Sciatic nerve (tissue), 2 donors: ENCODE measurements at places on chromosomes 4 and X. TPM values are rescaled to one million over a fixed set of nuclear protein-coding genes. Genes with fewer than 3 reads are reported as not detected.
A peak's percentile ranks its signal among the peaks of the same experiment; 100 is the strongest.

- no peak for DNase-seq
Observed at GRCh38 chrX:1361275-1361674, 24.7 kb downstream of the IL3RA start.

DNA sequence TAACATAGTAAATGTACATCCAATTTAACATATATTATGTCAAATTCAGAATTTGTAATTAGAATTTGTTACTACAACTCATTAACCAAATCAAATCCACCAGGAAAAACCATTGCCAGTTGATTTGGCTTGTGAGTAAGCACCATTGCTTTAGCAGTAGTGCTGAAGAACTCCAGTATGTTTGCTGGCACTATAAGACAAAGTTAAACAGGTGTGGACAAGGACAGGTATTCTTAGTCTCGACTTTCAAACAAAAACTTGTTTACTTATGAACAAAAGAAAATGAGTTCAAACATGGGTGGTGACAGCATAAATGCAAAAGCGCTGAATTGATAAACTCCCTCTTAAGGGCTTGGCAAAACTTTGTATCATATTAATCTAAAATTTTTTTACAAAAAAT, 1.3 kb upstream of the ADH7 start:
- no peak for DNase-seq

GRCh38 chrX:10022273-10022541, 55.0 kb downstream of the CLDN34 start:
- DNase-seq = no peak

GRCh38 chrX:24229400-24229879, 79.9 kb downstream of the ZFX start:
- no peak for DNase-seq

DNA sequence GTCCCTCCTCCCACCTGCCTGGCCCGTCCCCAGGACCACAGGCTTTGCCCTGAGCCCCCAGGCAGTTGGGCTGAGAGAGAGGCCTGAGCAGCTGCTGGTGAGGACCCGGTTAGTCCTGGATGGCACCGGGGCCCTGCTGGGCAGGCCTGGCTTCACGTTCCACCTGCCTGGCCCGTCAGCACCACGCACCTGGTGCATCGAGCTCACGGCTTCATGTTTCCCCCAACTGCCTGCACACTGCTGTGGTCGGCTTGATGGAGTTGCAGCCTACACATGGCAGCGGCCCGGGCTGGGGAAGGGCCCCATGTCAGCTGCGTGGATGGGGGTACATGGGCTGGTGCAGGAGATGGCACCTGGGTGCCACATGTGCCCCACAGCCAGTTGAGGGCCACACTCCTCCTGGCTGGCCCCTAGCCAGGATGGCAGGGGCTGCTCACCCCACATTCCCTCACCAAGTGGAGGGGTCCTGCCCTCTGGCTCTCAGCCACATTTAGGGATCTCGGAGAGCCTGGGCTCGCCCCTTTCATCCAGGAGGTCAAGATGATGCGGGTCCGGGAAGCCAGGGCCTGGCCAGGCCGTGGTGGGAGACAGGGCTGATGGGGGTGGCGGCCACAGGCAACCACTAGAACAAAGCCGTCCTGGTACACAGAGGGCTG, 28.5 kb downstream of the NKX1-1 start:
- peak; percentile 51 for DNase-seq

- no peak for DNase-seq
Observed at GRCh38 chrX:101416691-101417090, 8.7 kb downstream of the HNRNPH2 start.

BEND2 gene
- not detected for total RNA-seq

ALG13 gene
- 86.3 TPM for total RNA-seq

HHIP gene
- total RNA-seq = 7.8 TPM
